ENCODE measurements at places on chromosomes 3 and 15.

GRCh38 chr3:50396502-50396901 is 37.2 kb upstream of the TMEM115 start:
- H3K27me3 ChIP-seq = no peaks in the 10 kb centered on the region
- no peaks in the 10 kb centered on the region for H3K36me3 ChIP-seq
- H3K27ac ChIP-seq = peak overlapping the region; percentile 50
- no peak overlapping the region for H3K4me3 ChIP-seq
- no peak for DNase-seq
- H3K4me1 ChIP-seq = no peaks in the 10 kb centered on the region

DNA sequence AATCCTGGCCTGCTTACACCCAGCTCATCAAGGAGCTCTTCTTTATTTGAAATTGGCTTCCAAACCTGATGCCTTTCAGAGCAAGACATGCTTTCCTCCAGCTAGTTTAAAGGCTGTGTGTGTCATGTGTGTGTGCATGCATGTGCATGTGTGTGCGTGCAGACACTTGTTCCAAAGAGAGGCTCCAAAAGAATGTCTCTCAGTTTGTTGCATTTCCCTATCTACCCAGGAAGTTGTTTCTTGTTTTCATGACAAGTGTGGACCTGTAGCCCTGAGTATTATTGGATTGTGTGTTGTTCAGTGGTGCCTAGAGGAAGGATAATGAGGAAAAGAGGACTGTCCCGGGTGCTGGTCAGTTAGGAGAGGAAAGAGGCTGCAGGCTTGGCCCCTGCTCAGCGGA is 240.0 kb downstream of the THSD4 start:
- H3K27ac ChIP-seq = no peak overlapping the region
- H3K36me3 ChIP-seq = no peaks in the 10 kb centered on the region
- no peaks in the 10 kb centered on the region for H3K27me3 ChIP-seq
- no peak for DNase-seq
- no peaks in the 10 kb centered on the region for H3K4me1 ChIP-seq

DNA sequence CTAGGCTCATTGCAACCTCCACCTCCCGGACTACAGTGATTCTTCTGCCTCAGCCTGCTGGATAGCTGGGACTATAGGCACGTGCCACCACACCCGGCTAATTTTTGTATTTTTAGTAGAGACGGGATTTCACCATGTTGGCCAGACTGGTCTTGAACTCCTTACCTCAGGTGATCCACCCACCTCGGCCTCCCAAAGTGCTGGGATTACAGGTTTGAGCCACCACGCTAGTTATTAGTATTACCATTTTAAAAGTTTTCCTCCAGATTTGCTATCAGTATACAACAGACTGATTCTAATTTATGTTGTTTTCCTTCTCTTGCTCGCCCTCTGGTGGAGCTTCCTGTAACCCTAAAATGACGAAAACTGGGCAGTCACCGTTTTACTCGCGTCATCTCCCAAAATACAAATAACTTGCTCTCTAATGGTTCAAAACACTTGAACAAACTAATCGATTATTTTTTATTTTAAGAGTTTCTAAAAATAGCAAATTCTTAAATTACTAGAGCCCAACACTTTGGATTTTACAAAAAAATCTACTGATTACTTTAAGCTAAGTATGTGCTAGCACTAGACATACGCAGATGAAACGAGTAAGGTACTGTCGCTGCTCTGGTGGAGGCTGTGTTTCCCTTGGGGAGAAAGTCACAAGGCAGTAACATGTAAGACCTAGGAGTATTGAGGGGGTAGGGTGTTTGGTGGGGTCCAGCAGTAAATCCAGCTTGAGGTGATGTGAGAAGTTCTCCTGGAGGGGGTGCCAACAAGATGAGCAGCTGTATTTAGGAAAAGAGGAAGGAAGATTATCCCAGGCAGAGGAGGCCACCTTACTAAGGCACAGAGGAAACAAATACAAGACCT is 203.3 kb downstream of the MBNL1 start:
- H3K27me3 ChIP-seq = no peaks in the 10 kb centered on the region
- H3K4me1 ChIP-seq = peaks cover 4% of the 10 kb centered on the region
- DNase-seq = peak; percentile 59
- H3K4me3 ChIP-seq = peak overlapping the region; percentile 45
- H3K36me3 ChIP-seq = peaks cover under 1% of the 10 kb centered on the region

DNA sequence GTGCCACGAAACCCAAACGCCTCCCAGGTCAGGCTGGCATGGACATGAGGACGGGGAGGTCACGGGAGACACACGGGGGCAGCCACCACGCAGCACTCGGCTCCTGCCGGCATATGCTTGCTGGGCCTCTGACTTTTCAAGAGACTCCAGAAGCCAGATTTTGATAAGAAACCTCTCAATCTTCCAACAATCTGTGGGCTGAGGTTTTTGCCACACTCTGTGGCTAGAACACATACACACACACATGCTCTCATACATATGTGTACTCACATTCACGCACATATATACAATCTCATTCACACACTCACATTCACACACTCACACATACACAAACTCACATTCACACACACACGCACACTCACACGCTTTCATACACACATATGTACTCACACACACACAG is 86.7 kb upstream of the LINGO1 start:
- no peak for DNase-seq
- H3K27me3 ChIP-seq = no peaks in the 10 kb centered on the region
- H3K27ac ChIP-seq = no peak overlapping the region
- no peaks in the 10 kb centered on the region for H3K4me1 ChIP-seq
- no peaks in the 10 kb centered on the region for H3K36me3 ChIP-seq

DNA sequence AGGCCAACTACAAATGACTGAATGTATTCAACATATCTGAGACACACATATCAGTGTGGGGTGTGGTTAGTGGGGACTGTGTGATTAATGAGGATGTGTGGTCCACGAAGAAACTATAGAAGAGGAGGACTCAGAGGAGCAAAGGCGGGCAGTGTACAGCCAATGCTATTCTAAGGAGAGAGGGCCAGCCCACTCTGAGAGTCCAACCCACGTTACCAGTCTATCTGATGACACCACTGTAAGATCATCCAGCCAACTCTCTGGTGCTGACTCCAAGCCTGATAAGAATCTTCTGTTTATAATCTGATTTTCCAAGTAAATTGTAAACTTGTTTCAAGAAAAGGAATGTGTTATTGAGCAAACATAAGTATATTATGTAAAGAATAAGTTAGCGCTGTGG is 47.2 kb downstream of the MCF2L2 start:
- no peak overlapping the region for H3K27ac ChIP-seq
- H3K4me1 ChIP-seq = peaks cover 12% of the 10 kb centered on the region
- H3K4me3 ChIP-seq = no peak overlapping the region
- H3K27me3 ChIP-seq = no peaks in the 10 kb centered on the region
- DNase-seq = no peak
- H3K36me3 ChIP-seq = no peaks in the 10 kb centered on the region

DNA sequence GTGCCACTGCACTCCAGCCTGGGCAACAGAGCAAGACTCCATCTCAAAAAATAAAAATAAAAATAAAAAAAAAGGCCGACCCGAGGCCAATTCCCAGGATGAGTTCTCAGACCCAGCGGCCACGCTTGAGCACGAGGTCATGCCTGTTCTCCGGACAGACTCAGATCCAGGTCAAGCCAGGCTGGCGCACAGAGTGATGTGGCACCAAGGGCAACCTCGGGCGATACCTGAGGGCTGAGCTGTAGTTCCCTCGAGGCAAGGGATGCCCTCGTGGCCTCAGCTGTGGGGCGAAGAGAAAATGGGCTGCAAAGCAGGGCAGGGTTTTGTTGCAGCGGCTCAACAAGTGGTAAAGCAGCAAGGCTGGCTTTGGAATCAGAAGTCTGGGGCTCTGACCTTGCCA is 77.3 kb downstream of the C3orf70 start:
- no peak for DNase-seq
- no peaks in the 10 kb centered on the region for H3K27me3 ChIP-seq
- no peak overlapping the region for H3K4me3 ChIP-seq
- peaks cover 10% of the 10 kb centered on the region for H3K4me1 ChIP-seq
- peak overlapping the region; percentile 50 for H3K27ac ChIP-seq

- no peak for DNase-seq
- H3K27me3 ChIP-seq = peaks cover 4% of the 10 kb centered on the region
- no peak overlapping the region for H3K27ac ChIP-seq
- H3K4me1 ChIP-seq = peaks cover 14% of the 10 kb centered on the region
- H3K4me3 ChIP-seq = no peak overlapping the region
Measured at GRCh38 chr3:127210654-127210943, 17.7 kb downstream of the PRR23E start.

DNA sequence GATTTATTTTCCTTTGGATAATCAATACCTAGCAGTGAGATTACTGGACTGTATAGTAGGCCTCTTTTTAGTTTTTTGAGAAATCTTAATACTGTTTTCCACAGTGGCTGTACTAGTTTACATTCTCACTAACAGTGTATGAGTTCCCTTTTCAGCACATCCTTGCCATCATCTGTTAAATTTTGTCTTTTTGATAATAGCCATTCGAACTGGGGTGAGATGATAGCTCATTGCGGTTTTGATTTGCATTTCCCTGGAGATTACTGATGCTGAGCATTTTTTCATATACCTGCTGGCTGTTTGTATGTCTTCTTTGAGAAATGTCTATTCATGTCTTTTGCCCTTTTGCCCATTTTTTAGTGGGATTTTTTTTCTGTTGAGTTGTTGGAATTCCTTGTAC is 210.8 kb downstream of the CGGBP1 start:
- no peaks in the 10 kb centered on the region for H3K36me3 ChIP-seq
- H3K4me1 ChIP-seq = no peaks in the 10 kb centered on the region
- no peak overlapping the region for H3K27ac ChIP-seq
- H3K4me3 ChIP-seq = no peak overlapping the region
